ENCODE measurements at places on chromosomes 2 and 18.
A peak's percentile ranks its signal among the peaks of the same experiment; 100 is the strongest.

- no peak for DNase-seq
- no peaks in the 10 kb centered on the region for H3K4me1 ChIP-seq
- H3K36me3 ChIP-seq: no peaks in the 10 kb centered on the region
- no peak overlapping the region for H3K4me3 ChIP-seq
Observed at GRCh38 chr2:228771774-228772173, 499.3 kb downstream of the PID1 start.

GRCh38 chr2:222952204-222952603 lies 91.4 kb downstream of the ACSL3 start:
- H3K27ac ChIP-seq: no peak overlapping the region
- H3K36me3 ChIP-seq: no peaks in the 10 kb centered on the region
- H3K4me3 ChIP-seq: no peak overlapping the region
- DNase-seq: no peak
- H3K27me3 ChIP-seq: peaks cover 12% of the 10 kb centered on the region

DNA sequence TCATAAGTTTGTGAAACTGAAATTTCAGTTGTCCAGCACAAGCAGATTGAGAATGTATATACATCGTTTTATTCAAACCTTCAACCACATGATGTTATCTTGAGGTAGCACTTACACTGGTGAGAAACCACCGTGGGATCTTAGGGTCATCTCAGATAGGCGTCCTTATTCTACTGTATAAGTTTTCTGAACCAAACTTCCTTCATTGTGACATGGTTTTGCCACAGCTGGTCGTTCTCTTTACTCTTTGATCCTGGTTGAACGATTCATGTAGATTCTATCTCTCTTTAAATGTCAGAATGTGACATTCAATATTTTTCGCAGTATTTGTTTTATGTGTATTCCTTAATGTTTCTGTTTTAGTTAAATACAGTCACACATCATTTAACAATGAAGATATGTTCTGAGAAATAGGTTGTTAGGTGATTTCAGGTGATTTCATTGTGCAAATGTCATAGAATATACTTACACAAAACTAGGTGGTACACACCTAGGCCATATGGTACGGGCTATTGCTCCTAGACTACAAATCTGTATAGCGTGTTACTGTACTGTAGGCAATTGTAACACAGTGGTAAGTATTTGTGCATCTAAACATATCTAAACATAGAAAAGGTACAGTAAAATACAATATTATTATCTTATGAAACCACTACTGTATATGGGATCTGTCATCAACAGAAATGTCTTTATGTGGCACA lies 17.9 kb upstream of the ARHGAP25 start:
- H3K27me3 ChIP-seq: no peaks in the 10 kb centered on the region
- H3K27ac ChIP-seq: peak overlapping the region; percentile 77
- no peak for DNase-seq

GRCh38 chr18:56522816-56523215 lies 115.6 kb downstream of the TXNL1 start:
- H3K27ac ChIP-seq: no peak overlapping the region
- no peak overlapping the region for H3K4me3 ChIP-seq
- peaks cover 7% of the 10 kb centered on the region for H3K27me3 ChIP-seq
- no peaks in the 10 kb centered on the region for H3K36me3 ChIP-seq

- H3K27ac ChIP-seq: no peak overlapping the region
- no peaks in the 10 kb centered on the region for H3K27me3 ChIP-seq
- H3K4me1 ChIP-seq: no peaks in the 10 kb centered on the region
- H3K36me3 ChIP-seq: no peaks in the 10 kb centered on the region
Observed at GRCh38 chr2:56671973-56672569, 488.3 kb downstream of the CCDC85A start.

DNA sequence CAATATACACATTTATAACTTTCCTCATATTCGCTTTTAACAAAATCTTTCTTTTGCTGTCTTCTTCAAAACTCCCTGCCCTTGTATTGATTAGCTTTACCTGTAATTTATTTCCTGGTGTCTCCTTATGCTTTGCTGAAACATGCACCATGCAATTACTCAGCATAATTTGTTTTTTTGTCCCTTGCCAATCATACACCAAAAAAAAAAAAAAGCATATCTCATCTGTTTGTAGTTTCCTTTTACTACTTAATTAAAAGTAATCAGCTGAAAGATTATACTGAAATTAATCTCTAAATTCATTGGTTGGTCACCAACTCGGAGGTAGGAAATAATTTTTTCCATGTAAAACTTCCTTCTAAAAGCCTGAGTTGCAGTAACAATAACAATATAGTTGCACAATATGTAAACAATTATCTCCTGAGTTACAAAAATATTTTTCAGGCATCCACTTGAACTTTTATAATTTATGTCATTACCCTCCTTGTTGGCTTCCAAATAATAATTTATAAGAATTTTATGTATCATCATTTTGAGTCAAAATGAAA lies 53.0 kb upstream of the ROCK1 start:
- peaks cover 1% of the 10 kb centered on the region for H3K27me3 ChIP-seq
- no peaks in the 10 kb centered on the region for H3K4me1 ChIP-seq
- no peak overlapping the region for H3K27ac ChIP-seq
- no peak for DNase-seq
- H3K4me3 ChIP-seq: no peak overlapping the region

- H3K4me1 ChIP-seq: peaks cover 19% of the 10 kb centered on the region
- H3K4me3 ChIP-seq: no peak overlapping the region
- peaks cover 72% of the 10 kb centered on the region for H3K36me3 ChIP-seq
Observed at GRCh38 chr2:111157798-111158197, 37.1 kb downstream of the BCL2L11 start.

DNA sequence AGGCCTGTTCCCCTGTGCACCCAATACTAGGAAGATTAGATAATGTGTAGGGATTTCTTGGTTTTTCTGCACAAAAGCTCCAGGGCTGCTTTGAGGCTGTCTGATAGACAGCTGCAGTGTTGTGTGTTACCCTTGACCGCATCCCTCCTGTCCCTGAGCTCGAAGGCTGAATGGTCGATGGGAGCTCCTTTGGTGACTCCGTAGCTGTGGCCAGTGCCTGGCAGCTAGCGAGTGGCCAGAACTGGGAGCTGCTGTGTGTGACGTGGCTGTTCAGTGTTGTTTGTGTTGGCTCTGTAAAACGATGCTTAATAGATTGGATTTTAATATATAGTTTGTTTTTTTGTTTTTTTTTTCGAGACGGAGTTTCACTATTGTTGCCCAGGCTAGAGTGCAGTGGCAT lies 170.0 kb downstream of the AGAP1 start:
- no peak overlapping the region for H3K4me3 ChIP-seq
- no peak for DNase-seq
- peaks cover 69% of the 10 kb centered on the region for H3K27me3 ChIP-seq
- peaks cover 6% of the 10 kb centered on the region for H3K4me1 ChIP-seq

DNA sequence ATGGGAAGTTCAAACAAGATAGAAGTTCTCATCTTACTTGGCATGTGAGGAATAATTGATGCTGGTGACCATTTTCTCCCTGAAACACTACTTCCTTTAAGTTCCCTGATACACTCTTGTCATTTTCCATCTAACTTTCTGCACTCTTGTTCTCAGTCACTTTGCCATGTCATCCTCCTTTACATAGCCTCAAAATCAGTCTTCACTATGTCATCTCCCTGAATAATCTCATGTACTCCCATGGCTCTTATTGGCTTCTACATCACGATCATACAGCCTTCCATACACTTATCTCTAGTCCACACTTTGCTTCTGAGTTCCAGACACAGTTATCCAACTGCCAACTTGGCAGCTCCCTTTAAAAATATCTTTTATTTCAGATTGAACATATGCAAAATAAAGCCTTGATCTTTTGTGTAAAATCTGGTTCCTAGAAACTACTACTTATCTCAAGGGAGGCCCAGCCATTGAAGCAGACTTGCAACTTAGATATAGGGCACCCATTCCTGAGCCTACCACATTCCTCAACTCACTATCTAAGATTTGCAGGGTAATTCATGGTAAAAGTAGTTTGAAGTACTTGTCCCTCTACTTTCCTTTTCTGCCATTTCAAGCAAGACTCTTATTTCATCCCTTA lies 1070.2 kb upstream of the NXPH2 start:
- no peak for DNase-seq
- H3K27me3 ChIP-seq: no peaks in the 10 kb centered on the region
- no peak overlapping the region for H3K4me3 ChIP-seq
- H3K36me3 ChIP-seq: no peaks in the 10 kb centered on the region
- H3K27ac ChIP-seq: no peak overlapping the region
- no peaks in the 10 kb centered on the region for H3K4me1 ChIP-seq

GRCh38 chr2:133838642-133839365 lies 270.5 kb upstream of the NCKAP5 start:
- H3K27me3 ChIP-seq: no peaks in the 10 kb centered on the region
- H3K36me3 ChIP-seq: no peaks in the 10 kb centered on the region
- no peaks in the 10 kb centered on the region for H3K4me1 ChIP-seq
- no peak overlapping the region for H3K4me3 ChIP-seq
- DNase-seq: no peak

- H3K36me3 ChIP-seq: peaks cover 16% of the 10 kb centered on the region
- peaks cover 4% of the 10 kb centered on the region for H3K4me1 ChIP-seq
- H3K27me3 ChIP-seq: peaks cover 2% of the 10 kb centered on the region
- H3K4me3 ChIP-seq: peak overlapping the region; percentile 68
Observed at GRCh38 chr2:241895712-241896641, 26.4 kb downstream of the RTP5 start.

DNA sequence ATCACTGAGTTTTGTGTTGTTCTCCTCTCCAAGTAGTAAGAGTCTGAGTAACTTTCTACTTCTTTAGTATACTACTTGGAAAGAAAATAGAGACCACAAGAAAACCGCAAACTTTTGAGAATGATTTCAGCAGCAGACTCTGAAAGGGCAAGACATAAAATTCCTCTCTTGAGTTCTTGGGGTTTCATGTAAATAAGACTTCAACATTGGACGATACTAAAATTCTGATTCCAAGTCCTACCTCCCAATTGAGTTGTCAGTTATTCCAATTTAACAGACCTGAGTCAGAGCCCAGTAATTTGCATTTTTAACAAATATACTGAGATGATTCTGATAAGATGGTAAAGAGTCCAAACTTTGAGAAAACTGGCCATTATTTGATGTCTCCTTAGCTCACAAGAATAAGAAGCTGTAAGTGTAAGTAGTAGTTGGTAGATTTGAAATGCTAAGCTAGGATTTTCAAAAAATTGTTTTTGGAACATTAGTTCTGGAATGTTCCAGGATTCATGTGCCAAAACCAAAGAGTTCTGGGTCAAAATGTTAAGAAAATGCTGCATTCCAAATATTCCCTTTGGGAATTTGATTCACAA lies 261.6 kb upstream of the SPOPL start:
- H3K27ac ChIP-seq: no peak overlapping the region
- no peak for DNase-seq
- H3K36me3 ChIP-seq: no peaks in the 10 kb centered on the region
- no peak overlapping the region for H3K4me3 ChIP-seq

DNA sequence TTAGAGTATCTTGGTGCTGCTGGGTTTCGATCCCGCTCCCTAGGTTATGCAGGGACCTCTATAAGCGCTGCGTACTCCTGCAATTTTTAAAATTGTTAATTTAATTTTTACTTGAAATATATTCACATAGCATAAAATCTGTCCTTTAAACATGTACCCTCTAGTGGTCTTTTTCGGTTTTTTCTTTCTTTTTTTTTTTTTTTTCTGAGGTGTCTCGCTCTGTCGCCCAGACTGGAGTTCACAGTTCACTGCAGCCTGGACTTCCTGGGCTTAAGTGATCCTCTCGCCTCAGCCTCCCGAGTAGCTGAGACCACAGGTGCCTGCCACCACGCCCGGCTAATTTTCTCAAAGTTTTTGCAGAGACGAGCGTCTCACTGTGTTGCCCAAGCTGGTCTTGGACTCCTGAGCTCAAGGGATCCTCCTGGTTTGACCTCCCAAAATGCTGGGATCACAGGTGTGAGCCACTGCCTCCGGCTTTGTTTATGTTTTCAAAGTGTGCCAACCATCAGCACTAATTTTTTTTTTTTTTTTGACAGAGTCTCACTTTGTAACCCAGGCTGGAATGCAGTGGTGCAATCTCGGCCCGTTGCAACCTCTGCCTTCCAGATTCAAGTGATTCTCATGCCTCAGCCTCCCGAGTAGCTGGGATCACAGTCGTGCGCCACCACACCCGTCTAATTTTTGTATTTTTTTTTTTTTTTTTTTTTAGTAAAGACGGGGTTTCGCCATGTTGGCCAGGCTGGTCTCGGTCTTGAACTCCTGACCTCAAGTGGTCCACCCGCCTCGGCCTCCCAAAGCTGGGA lies 585 bp upstream of the MOB1A start:
- H3K4me3 ChIP-seq: peak overlapping the region; percentile 83
- H3K4me1 ChIP-seq: peaks cover 43% of the 10 kb centered on the region
- peaks cover 11% of the 10 kb centered on the region for H3K36me3 ChIP-seq
- no peak for DNase-seq

DNA sequence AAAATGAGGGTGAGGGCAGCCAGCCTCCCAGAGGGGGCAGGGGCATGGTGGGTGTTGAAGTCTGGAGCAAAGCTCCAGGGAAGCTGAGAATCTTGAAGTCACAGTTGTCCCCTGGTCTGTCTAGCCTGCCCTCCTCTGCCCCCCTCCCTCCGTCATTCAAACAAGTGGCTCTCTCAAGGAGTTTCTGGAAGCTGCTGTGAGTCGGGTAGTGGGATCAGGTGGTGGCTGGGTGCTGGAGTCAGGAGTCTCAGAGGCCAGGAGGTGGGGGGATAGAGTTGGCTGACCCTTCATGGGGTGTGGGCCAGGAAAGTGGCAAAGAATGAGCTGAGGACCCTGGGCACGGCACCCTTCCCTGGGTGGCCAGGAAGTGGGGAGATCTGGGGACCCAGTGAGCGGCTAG lies 495 bp upstream of the ASIC4 start:
- peaks cover 75% of the 10 kb centered on the region for H3K27me3 ChIP-seq
- no peak overlapping the region for H3K4me3 ChIP-seq
- H3K36me3 ChIP-seq: no peaks in the 10 kb centered on the region
- peaks cover 25% of the 10 kb centered on the region for H3K4me1 ChIP-seq

- H3K36me3 ChIP-seq: no peaks in the 10 kb centered on the region
- DNase-seq: no peak
- H3K4me3 ChIP-seq: no peak overlapping the region
Observed at GRCh38 chr18:3388323-3388722, 61.6 kb upstream of the TGIF1 start.

DNA sequence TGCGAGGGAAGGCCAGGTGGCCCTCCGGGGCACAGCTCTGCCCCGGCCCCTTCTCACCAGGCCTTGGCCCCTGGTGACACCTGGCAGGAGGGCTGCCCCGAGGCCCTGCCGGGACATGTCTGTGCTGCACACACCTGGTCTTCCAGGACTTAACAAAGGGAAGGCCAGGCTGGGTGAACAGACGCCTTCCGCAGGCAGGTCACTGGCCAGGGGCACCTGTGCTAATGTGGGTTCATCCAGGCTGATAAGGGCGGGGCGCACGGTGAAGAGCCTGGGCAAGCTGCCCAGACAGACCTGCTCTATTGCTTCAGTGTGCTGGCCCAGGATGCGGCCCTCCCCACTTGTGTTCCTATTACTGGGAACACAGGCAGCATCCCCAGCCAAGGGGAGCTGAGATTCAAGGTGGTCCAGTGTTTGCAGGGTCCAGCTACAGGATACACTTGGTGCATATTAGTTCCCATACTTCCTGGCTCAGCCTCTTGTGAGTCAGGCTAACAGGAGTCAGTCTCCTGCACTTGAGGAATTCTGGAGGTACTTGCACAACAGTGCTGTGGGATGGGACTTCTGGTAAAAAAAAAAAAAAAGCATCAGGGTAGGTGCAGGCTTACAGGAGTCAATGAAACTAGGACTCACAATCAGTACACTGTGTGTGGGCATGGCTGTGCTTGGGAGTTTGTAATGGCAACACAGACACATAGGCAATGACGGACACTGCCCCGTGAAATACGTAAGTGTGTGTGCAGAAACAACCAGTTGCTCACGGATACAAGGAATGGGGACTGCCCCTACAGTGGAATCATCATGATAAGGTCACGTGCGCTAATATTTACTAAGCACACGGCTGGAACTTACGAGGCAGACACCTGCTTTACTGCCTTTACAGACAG lies 261.4 kb downstream of the TWIST2 start:
- no peak overlapping the region for H3K27ac ChIP-seq
- no peaks in the 10 kb centered on the region for H3K4me1 ChIP-seq
- H3K27me3 ChIP-seq: no peaks in the 10 kb centered on the region
- H3K36me3 ChIP-seq: peaks cover 11% of the 10 kb centered on the region
